ENCODE measurements at places on chromosomes 3 and 15.
A peak's percentile ranks its signal among the peaks of the same experiment; 100 is the strongest.

- DNase-seq = peak; percentile 61
These were observed 17.6 kb upstream of the ALDH1L1 start for GRCh38 chr3:126197854-126198584.

DNA sequence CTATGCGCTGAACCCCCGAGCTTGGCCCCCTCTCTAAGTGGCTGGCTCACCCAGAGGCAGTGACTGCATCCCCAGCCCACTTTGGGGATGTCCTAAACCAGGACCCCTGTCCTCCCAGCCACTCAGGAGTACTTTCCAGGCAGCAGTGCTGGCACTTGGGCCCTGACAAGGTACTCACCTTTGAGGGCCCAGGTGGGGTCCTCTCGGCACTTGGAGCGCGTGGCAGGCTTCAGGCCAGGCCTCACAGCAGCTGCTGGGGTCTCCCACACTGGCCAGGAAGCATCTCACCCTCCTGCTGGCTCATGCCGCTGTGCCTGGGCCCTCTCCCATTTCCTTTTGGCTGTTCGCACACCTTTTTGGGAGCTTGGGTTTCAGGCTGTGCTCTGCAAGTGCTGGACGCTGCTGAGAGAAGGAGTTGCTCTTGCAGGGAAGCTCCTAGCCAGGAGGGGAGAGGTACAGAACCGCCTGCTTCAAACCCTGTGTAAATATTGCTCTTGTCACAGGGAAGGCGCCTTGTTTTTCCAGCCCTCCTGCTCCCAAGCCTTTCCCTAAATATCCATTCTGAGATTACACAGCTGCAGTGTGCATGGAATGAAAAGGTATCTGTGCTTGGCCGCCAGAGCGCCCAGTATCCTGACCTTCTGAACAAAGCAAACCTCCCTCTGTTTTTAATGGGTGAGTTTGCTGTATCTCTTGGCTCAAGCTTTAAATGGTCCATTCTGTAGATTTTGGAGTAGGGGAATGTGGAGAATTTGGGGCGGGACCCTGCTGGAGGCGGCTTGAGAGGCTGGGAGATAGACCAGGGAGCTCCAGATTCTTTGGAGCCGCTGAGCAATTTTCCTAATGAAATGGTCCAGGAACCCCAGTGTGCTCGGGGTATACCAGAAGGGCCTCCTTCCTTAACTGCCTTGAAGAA is 45.6 kb downstream of the DNASE1L3 start:
- no peak for DNase-seq

- DNase-seq = no peak
These were observed 126.5 kb downstream of the DGKG start for GRCh38 chr3:186235554-186235953.

- DNase-seq = no peak
These were observed 58.8 kb downstream of the BTD start for GRCh38 chr3:15660055-15660935.

DNA sequence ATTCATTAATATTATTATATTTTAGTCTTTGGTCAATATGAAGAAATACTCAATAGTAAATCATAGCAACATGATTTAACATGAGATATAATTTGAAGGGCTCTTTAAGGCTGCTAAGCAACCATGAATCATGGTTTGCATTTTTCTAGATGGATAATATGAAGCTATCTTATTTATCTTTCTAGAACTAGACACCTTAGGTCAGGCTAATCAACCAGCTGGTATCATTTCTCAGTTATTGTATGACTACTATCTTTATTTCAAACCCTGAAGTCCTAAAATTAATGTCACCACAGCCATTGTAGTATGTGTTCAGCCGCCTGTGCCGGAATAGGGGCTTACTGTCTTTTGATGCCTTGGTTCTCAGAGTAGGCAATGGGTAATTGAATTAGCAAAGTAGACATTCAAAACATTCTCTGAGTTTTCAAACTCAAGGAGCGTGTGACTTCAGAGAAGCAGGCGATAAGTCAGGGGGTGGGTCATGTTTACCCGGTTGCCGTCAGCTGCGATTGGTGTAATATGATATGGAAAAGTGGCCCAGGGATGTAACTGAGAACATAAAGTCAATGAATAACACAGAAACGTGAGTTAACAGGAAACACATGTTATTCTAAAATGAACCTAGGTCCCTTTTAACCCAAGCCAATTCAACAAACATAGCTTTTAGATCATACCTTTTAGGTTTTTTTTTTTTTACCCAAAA is 93.4 kb upstream of the CTDSPL start:
- no peak for DNase-seq

- DNase-seq = no peak
These were observed 130.3 kb upstream of the WNT5A start for GRCh38 chr3:55617385-55617784.

GRCh38 chr3:119405315-119405714 is 58.1 kb downstream of the TMEM39A start:
- no peak for DNase-seq

GRCh38 chr3:13662238-13662847 is 113.4 kb downstream of the FBLN2 start:
- no peak for DNase-seq

DNA sequence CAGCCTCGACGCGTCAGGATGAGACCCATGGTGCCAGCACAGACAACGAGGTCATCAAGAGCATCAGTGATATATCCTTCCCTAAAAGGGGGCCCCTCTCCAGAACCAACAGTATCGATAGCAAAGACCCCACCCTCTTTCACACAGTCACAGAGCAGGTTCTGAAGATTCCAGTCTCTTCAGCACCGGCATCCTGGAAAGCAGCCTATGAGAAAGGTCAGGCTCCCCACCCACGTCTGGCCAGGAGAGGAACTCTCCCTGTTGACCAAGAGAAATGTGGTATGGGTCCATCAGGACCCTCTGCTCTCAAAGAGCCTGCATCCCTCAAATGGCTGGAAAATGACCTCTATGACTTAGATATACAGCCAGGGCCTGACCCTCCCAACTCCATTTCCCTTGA is 11.6 kb downstream of the ANKRD34C start:
- no peak for DNase-seq

DNA sequence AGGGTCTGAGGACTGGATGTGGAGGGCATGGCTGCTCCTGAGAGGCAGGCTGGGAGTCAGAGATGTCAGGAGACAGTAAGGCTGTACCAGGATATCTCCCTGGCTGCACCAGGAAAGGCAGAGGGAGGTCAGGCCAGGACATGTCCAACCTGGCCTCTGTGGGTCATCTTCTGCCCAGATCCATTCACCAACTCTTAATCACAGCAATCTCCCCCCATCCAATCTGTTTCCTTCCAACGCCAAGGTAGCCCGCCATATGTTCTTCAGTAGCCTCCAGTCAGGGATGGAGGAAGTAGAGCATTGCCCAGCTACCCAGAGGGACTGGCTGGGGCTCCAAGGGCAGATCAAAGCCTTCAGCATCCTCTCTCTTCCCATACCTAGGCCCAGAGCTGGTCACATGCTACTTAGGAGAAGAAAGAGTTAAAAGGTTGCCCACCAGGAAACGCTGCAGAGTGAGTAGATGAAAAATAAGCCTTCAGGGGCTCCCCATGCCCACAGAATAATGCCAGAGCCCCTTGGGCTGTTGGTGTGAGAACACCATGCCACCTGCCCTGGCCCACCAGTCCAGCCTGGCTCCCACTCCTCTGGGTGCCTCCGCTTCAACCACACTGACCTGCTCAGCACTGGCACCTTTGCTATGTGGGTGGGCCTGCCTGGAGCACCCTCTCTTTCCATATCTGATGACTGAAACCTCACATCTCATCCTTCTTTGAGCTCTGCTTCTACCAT is 176.8 kb downstream of the MEGF11 start:
- no peak for DNase-seq

- DNase-seq = no peak
These were observed 292.0 kb downstream of the NFKBIZ start for GRCh38 chr3:102141096-102141927.

DNA sequence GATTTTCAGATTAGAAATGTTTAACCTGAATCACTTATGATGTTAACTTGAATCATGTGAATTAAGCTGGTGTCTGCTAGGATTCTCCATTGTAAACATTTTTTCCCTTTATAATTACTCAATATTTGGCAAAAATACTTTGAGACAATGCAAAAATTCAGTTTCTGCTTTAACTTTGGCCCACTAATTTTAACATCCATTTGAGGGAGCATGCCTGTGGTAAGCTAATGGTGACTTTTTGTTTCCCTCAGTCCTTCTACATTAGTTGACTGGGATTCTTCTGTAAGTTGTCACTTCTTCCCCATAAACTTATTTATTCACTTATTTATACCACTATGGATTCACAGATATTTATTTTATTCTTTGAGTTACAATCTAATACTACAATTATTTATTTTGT is 59.3 kb downstream of the PIK3R4 start:
- DNase-seq = no peak

DNA sequence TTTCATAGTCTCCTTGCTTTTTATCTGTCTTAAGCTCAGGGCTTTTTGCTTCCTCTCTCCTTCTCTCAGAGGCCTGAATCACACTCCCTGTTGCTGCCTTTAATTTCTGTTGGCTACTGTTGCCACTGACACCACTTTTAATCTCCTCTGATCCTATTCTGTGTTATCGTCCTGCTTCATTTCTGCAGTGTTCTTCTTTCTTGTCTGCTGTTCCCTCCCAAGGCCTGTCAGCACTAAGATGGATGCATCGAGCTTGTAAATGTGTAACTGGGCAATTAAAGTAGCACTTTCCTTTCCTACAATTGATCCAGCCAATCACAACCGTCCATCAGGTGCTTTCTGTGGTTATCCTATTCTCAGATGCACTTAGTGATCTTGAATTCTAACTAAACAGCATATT is 71.3 kb upstream of the VEPH1 start:
- DNase-seq = no peak

- DNase-seq = no peak
These were observed 24.7 kb downstream of the PARP14 start for GRCh38 chr3:122705379-122705778.

DNA sequence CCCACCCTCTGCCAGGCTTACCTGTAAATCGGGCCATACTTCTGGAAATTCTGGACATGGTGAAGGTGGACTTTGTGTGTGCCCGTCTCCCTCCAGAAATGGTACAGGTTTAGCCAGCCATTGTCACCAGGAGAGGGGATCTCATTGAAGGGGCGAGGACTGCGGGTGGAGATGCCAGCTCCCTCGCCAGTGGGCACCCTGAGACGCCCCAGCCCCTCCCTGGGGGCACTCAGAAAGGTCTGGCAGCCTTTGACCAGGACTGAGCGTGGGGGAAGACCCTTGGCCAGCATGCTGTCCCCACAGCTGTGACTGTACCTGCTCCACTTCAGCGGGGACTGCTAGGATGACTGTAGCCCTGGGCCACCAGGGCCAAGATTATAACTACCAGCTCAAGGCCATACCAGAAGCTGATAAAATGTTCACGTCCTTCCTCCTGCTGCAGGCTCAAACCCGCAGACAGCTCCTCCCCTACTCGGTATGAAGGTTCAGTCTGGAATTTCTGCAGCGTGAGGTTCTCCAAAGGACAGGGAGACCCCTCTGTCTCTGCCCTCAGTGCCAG is at the start of gene CYP11A1:
Gene CYP11A1, minus strand, starts transcription at position 351 of the 559 bp plus-strand sequence. Its CDS starts 61 bp downstream, at position 290.
- DNase-seq = no peak

DNA sequence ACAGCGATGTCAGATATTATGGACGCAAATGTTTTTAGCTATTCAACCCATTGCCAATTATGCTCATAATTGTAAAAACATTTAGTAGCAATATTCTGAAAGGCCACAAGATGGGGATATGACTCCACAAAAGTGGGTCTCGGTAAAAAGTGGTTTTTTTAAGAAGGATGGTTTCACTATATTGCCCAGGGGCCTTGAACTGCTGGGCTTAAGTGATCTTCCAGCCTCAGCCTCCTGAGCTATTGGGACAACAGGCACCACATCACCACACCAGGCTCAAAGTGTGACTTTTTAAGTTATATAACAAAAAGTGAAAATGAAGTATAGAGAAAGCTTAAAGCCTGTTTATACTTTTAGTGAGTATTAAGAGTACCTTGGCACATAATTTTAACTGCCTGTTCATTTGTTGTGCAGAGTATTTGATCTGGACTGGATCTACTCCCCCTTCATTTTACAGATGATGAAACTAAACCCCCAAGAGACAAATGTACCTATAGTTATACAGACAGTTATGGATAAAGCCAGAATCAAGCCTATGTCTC is 9.4 kb downstream of the NAA50 start:
- DNase-seq = no peak

- DNase-seq = no peak
These were observed 65.0 kb downstream of the SYNM start for GRCh38 chr15:99169769-99170311.

DNA sequence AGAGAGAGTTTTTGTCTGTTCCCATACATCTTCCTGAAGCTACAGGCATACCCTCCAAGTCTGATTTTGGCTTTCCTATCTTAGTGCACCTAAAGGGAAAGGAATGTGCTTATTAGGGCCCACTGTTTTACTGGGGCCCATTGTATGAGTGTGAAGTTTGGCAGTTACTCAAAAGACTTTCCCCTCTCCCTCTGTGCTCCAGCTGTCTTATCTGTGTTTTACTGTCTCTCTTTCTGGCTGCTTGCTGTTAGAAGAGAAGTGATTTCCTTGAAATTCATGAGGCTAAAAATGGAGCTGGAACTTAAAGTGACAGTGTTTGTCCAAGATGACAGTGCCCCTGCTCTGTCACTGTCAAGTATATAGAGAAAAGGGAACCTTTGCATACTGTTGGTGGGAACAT is 436.2 kb downstream of the OCA2 start:
- no peak for DNase-seq

DNA sequence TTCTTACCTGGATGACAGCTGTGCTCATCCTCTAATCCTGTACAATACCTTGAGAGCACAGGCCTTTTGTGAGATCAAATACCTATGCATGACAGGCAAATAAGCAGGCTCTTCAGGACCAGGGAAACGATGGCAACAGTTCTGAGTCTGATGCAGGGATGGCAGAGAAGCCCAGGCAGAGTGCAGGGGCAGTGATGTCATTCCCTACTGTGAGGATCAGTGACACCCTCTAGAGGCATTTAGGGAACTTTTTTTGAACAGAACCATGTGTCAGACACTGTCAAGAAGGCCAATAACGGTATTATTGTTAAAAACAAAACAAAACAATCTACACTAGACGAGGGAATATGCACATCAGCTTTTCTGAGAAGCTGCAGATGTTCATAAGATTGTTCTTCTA is 314.8 kb upstream of the CTDSPL start:
- DNase-seq = no peak

- DNase-seq = no peak
These were observed 23.6 kb downstream of the PLEKHO2 start for GRCh38 chr15:64865126-64865997.

DNA sequence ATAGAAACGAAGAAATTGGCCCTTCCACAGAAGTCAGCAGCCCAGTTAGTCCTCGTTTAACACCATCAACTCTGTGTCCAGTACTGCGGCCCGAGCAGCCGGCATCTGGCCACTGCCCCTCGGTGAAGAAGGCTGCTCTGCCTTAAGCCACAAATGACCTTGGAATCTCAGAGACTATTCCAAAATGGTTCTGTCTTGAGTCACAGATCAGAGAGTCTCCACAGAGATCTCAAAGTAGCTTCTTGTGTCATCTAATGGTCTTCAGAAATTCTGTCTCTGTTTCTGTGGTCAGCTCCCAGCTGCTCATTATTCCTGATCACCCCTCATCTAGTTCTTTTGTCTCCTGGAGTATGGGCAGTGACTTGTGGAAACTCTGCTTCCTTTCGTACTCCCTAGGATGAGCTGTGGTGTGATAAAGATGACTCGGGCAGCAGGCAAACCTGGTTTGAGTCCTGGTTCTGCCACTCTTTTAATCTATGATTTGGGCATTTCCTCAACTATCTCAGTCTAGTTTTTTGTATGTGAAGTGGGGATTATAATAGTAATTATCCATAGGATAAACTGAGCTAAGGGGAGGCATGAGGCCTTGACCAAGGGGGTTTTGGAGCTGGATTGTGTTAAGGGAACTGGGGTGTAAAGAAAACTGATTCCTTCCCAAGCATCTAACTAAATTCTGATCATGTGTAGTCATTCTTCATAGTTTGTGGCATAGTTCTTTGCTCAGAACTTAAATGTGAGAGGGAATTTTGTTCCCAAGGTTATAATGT is 22.6 kb downstream of the CRTC3 start:
- no peak for DNase-seq
